ENCODE measurements at places on chromosomes 6 and 20.
A peak's percentile ranks its signal among the peaks of the same experiment; 100 is the strongest.

DNA sequence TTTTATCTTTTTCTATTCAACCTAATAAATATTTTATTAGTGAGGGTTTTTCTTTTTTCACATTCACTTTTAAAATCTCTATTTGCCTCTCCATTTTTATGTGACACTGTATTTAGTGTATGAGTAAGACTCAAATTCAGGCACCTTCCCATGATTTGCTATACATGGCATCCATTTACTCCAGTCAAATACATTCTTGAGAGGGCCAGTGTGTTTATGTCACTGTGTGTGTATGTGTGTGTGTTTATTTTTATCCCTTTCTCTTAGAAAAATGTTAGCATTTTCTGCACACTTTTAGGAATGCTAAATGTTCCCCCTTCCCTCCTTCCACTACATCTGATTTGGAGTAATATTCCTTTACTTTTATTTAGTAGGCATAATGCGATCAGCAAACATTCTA lies 290.0 kb downstream of the PACRG start:
- no peak for DNase-seq

GRCh38 chr6:166382500-166382932 lies 224 bp downstream of the MPC1 start:
- DNase-seq: no peak

- no peak for DNase-seq
These were observed 482.3 kb upstream of the JARID2 start for GRCh38 chr6:14763616-14764015.

GRCh38 chr6:118770835-118771234 lies 119.4 kb upstream of the CEP85L start:
- no peak for DNase-seq

DNA sequence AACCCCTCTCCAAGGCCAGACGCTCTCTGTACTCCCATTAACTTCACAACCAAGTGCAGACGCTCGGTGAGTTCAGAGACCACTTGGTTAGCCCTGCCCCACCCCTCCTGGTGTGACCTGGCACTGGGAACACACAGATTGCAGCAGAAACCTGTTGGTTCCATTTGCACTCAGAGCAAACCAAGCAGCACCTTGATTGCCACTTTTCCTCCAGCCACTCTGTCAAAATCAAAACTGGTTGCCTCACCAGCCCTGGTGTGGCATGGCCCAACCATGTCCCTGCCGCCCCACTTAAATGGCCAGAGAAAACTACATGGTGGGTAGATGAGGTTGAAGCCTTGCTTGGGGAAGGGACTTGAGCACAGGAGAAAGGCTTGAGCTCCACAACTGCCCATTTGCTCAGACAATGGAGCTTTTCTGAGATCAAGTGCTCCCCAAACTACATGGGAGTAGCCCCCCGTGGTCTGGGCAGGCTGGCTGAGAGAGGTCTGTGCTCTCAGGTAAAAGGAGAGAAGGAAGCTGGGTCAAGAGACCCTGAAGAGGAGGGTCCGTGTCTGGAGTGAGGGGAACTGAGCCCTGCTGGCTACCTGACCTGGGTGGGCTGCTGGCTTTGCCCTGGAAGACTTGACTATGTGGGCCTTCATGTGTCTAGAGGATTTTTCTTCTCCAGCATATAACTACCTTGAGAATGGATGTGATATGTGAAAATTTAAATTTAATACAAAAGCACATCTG lies 43.4 kb downstream of the PLCG1 start:
- DNase-seq: no peak

GRCh38 chr6:8953310-8953709 lies 518.0 kb upstream of the SLC35B3 start:
- DNase-seq: no peak

DNA sequence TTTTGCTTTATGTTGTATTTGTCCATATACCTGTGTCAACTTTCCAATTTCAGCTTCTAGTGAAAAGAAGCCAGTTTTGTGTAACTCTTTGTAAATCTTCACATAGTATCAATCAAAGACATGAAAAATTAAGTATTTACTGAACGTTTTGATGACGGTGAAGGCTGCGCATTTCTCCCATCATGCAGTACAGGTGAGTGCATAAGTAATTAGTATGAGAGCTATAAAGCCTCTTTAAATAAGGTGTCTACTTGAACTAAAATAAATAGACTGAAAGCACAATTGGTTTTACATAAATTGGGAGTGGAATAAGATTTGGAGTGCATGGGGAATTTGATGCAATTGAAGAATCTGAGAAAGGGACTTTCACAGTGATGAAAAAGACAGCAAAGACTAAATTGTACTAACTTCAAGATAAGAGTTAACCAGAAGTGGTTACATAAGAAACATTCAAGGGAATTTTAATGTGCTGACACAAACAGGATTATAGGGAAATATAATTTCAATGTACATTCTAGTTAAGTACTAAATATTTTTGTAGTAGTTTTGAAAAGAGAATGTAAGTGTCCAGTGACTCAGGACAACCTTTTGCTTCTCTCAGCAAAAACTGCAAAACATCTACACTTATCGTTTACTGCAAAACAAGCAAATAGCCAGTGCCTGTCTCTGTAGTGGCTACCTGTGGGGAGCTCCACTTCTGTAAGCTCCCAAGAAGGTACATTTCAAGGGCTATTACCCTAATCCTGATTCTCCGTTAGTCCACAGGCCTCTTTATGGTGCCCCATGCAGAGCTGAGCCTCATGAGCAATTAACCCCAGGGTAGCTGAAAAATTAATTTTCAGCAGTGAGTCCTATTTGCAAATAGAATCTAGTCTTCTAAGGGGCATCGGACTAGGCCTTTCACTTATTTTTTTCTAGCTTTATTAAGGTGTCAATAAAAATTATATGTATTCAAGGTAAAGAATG lies 13.0 kb downstream of the TENT5A start:
- DNase-seq: no peak

DNA sequence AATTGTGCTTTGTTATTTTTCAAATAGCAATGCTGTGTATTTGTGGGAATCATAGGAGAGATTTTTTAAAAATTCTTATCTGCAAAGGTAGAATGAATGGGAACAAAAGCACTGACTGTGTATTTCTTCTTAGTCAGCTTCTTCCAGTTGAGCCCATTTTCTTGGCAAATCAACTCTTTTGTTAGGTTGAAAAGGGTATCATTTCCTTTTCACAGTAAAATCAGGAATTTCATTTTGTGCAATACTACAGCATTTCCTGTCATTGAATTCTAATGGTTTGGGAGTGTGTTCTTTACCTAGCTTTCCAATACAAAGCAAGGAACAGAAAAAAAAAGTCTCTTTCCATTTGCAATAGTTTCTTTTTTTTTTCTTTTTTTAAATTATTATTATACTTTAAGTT lies 19.0 kb upstream of the EXOC2 start:
- no peak for DNase-seq

- no peak for DNase-seq
These were observed 128.7 kb downstream of the DLL1 start for GRCh38 chr6:170162011-170162774.

DNA sequence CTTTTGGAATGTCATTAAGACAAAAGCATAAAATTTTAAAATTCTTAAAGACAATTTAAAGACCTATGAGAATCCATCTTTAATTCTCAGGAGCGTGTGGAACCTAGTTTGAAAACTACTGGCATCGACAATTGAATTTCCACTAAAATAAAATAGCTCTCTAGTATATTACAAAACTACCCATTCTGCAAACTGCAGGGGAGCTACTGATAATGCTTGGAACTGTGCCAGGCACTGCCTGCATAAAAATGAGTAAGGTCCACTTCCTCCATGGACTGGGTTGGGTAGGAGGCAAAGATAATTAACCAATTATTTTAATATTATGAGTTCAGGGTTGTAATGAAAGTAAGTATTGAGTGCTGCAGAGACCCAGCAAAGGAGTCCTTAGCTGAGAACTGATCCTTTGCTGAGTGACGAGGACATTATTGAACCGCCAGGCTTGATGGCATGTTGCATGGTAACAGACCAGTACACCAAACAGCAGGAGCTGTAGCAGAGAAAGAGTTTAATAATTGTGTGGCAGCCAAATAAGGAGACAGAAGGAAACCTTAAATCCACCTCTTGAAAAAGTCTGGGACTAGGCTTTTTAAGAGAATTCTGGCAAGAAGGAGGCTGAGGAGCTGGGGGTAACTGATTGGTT lies 261.3 kb downstream of the ESR1 start:
- no peak for DNase-seq

DNA sequence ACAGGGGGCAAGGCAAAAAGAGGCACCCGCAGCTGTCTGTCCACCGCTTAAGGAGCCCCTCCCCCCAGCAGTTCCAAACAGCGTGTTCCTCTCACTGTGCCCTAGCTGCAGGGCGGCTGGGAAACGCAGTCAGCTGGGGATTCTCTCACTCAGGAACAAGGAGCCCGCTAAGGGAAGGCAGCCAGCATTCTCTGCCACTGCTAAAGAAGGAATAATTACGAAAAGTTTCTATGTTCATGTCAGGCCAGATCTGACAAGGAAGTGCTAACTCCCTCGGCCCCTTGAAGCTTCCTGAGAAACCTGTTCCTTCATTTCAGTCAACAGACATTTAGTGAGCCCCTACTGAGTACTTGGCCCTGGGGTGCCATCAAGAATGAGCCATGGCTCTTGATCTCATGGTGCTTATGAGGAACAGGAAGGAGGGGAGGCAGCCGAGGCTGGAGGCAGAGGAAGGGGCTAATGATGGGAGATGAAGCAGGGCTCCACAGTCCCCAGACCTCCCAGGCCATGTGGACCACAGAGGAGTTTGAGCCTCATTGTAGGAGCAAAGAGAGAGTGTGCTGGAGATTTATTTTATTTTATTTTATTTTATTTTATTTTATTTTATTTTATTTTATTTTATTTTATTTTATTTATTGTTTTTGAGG lies 101.7 kb upstream of the PMEPA1 start:
- DNase-seq: peak; percentile 11

GRCh38 chr20:62651285-62652021 lies 9.2 kb downstream of the SLCO4A1 start:
- DNase-seq: no peak

GRCh38 chr6:15535495-15536197 lies 127.2 kb downstream of the DTNBP1 start:
- DNase-seq: no peak

DNA sequence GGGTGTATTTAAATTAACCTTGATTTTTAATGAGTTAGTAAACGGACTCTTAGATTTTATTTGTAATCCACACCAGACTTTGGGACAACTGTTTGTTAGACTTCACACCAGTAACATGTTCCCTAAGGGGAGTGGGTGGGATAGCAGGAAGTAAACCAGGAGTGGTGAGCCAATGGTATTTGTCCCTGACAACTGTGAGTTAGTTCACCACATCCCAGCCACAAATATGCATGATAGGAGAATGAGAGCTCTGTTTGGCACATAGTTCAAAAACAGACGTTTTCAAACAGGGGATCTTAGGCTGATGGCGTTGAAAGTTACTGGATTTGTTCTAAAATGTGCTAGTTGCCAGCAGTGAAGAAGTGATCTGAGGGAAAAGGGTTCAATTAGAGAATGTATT lies 18.7 kb upstream of the COL10A1 start:
- no peak for DNase-seq

GRCh38 chr20:33412484-33412838 lies 11.1 kb upstream of the CDK5RAP1 start:
- DNase-seq: no peak

GRCh38 chr6:95596021-95596420 lies 18.7 kb downstream of the MANEA start:
- no peak for DNase-seq

DNA sequence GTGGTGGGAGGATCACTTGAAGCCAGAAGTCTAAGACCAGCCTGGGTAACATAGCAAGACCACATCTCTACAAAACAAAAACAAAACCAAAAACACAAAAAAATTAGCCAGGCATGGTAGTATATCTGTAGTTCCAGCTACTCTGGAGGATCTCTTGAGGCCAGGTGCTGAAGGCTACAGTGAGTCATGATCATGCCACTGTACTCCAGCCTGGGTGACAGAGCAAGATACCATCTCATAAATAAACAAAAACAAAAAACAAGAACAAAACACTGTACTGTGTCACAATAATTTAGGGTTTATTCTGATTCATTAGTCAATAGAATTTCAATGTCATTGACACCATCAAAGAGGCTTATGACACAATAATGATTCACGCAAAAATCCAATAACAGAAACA lies 1121.7 kb upstream of the MAP3K7 start:
- DNase-seq: no peak

- no peak for DNase-seq
These were observed 160.2 kb downstream of the DST start for GRCh38 chr6:56482525-56482924.

- DNase-seq: no peak
These were observed 5.2 kb downstream of the BTBD9 start for GRCh38 chr6:38634518-38634917.

DNA sequence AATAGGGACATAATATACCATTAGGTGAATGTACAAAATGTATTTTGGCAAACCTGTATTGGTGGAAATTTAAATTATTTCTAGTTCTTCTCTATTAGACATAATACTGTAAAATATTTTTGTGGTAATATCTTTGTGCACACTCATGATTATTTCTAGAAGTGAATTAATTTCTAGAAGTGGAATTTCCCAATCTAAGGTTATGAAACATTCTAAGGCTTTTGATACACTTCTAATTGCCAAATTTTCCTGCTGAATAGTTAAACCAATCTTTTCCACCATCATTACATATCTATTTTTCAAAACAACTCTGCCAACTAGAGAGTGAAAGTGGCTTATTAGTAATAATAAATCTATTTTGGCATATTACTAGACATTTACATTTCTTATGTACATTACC lies 1.8 kb upstream of the CCND3 start:
- no peak for DNase-seq

GRCh38 chr6:82038631-82039030 lies 208.9 kb downstream of the IBTK start:
- no peak for DNase-seq

DNA sequence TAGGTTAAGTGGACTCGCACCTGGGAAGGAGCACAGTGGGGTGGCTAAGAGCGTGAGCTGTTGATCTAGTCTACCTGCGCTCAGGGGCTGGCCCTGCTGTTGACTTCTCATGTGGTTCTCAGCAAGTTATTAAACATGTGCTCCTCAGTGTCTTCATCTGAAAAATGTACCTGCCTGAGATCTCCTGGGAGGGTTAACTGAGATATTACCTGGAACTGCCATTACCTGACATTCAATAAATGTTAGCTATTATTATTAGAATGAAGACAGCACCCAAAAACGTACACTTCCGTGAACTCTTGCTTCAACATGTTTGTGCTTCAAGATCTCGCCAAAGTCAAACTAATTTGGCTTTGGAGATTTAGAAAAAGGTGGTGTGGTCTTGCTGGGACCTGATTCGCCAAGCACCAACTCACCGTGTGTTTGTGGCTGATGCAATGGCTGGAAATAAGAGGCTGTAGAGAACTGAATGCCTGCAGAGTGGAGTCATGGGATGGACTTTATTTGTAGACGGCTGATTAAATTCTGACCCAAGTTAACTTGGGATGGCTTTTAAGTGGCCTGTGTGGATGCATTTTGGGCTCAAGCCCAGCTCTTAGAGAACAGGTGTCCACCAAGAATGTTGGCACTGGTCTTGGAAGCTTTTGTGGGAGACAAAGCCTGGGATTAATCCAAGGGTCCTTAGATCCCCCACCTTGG lies 692.9 kb downstream of the QKI start:
- DNase-seq: no peak

GRCh38 chr6:29559524-29560287 lies at the start of gene UBD:
Gene UBD, minus strand, starts transcription at chr6:29559732. Its CDS starts 31 bp downstream, at chr6:29559701.
- no peak for DNase-seq

Data from hypothalamus (tissue), 51 donors.